Glutamatergic neuron (in vitro differentiated cells): ENCODE measurements at places on chromosomes 1 and 21. TPM values are rescaled to one million over a fixed set of nuclear protein-coding genes. Genes with fewer than 3 reads are reported as not detected.

GRCh38 chr1:18089488-18089887 is 18.1 kb upstream of the IGSF21 start:
- no peaks in the 10 kb centered on the region for H3K36me3 ChIP-seq
- no peak for DNase-seq
- no peaks in the 10 kb centered on the region for H3K27me3 ChIP-seq
- H3K27ac ChIP-seq: no peak overlapping the region
- H3K4me1 ChIP-seq: peaks cover 8% of the 10 kb centered on the region

- no peaks in the 10 kb centered on the region for H3K36me3 ChIP-seq
- H3K4me3 ChIP-seq: peak overlapping the region; percentile 89
- H3K27me3 ChIP-seq: peaks cover 38% of the 10 kb centered on the region
- DNase-seq: no peak
- no peak overlapping the region for H3K27ac ChIP-seq
- H3K4me1 ChIP-seq: peaks cover 6% of the 10 kb centered on the region
Measured at GRCh38 chr1:204073837-204074273, 940 bp downstream of the SOX13 start.

Gene OLFML3
- 2.9 TPM for total RNA-seq

Gene CFHR3
- total RNA-seq: not detected
